ENCODE measurements at places on chromosomes 11 and 22. TPM values are rescaled to one million over a fixed set of nuclear protein-coding genes. Genes with fewer than 3 reads are reported as not detected.

The ANO1 gene
- polyA plus RNA-seq: 5.6 TPM

The HYOU1 gene
- polyA plus RNA-seq: 68.3 TPM

The DEUP1 gene
- polyA plus RNA-seq: 3.3 TPM

The ASPHD2 gene
- polyA plus RNA-seq: 0.55 TPM

The FTH1 gene
- polyA plus RNA-seq: 1,701 TPM

The ATG2A gene
- polyA plus RNA-seq: 25.1 TPM

The DSCAML1 gene
- 1.4 TPM for polyA plus RNA-seq

The SNAP29 gene
- 28.1 TPM for polyA plus RNA-seq

The CARD16 gene
- polyA plus RNA-seq: 18.6 TPM

The TSPO gene
- 78.6 TPM for polyA plus RNA-seq

The PTPRCAP gene
- polyA plus RNA-seq: 2.6 TPM

The EHF gene
- polyA plus RNA-seq: 10.8 TPM

The MMP8 gene
- polyA plus RNA-seq: 0.05 TPM

- DNase-seq: no peak
These were observed 36.0 kb downstream of the DEPDC5 start for GRCh38 chr22:31789803-31790202.

- DNase-seq: no peak
These were observed 43.6 kb downstream of the MRE11 start for GRCh38 chr11:94450048-94450447.

- DNase-seq: no peak
These were observed 10.4 kb upstream of the OR10V1 start for GRCh38 chr11:59724066-59724465.

DNA sequence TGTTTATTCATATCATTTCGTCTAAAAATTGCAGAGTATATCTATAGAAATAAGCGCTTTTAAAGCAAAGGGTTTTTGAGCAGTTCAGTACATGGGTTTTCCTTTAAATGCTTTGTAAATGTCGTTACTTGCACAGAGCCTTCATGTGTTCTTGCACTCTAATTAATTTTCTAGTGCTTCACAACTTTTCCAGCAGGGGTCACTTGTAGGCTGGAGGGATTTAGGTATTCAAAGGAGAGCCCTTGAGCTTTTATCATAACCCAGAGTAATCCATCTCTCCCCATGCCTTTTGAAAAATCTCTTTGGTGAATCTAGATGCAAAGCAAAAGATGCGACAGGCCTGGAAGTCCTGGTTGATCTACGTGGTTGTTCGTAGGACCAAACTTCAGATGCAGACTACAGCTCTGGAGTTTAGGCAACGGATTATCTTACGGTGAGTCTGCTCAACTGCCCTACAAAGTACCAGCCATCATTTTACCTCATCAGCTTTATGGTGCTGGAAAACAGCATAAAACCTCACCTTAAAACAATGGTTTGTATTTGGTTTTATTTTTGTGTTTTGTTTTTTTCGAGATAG, 60.4 kb downstream of the SFI1 start:
- no peak for DNase-seq

- no peak for DNase-seq
These were observed 163.2 kb upstream of the NARS2 start for GRCh38 chr11:78737891-78738290.

- no peak for DNase-seq
These were observed 98.7 kb downstream of the MPPED1 start for GRCh38 chr22:43510281-43511070.

GRCh38 chr11:133977067-133977677, 20.4 kb upstream of the IGSF9B start:
- DNase-seq: no peak

DNA sequence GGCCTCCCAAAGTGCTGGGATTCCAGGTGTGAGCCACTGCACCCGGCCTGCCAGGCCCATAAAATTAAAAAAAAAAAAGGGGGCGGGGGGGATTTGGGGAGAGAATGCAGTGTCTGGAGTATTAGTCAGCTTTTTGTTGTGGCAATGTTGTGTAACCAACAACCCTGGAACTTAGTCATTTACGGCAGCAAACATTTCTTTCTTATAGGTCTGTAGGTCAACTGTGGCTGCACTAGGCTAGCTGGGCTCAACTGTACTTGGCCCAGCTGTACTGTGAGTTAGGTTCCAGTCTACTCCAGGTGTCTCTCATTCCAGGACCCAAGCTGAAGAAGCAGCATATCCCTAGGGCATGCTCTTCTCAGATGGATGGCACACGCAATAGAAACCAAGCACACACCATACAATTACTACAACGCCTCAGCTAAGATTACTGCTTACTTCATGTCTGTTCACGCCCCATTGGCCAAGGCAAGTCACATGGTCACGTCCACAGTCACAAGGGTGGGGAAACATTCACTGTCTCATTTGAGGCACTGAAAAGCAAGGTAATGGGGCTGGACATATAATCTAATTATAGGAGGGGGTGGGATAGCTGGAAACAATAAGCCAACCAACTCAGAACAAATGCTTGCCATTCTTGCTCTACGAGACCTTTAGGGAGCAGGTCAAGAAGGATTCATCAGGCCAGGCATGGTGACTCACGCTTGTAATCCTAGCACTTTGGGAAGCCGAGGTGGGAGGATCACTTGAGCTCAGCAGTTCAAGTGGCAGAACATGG, 10.4 kb upstream of the SPINDOC start:
- no peak for DNase-seq

DNA sequence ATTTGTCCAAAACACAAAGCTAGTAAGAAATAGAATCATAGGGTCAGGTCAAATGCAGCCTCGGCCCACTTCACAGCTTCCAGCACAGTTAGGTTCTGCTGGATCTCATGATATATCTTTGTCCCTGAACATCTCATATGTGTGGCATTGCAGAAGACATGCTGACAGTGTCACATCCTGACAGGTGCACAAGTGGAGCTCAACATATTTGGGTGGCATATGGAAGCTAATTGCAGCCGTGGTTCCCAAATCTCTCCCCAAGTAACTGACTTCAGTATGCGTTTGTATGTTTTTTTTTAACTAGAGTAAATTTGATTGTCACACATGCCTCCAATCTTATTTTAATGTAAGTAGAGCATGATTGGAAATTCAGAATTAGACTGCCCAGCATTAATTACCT, 33.4 kb downstream of the NAV2 start:
- no peak for DNase-seq

GRCh38 chr11:129610125-129610524, 205.5 kb upstream of the TMEM45B start:
- no peak for DNase-seq

- DNase-seq: no peak
These were observed 249.9 kb downstream of the TTC28 start for GRCh38 chr22:28429711-28430110.

DNA sequence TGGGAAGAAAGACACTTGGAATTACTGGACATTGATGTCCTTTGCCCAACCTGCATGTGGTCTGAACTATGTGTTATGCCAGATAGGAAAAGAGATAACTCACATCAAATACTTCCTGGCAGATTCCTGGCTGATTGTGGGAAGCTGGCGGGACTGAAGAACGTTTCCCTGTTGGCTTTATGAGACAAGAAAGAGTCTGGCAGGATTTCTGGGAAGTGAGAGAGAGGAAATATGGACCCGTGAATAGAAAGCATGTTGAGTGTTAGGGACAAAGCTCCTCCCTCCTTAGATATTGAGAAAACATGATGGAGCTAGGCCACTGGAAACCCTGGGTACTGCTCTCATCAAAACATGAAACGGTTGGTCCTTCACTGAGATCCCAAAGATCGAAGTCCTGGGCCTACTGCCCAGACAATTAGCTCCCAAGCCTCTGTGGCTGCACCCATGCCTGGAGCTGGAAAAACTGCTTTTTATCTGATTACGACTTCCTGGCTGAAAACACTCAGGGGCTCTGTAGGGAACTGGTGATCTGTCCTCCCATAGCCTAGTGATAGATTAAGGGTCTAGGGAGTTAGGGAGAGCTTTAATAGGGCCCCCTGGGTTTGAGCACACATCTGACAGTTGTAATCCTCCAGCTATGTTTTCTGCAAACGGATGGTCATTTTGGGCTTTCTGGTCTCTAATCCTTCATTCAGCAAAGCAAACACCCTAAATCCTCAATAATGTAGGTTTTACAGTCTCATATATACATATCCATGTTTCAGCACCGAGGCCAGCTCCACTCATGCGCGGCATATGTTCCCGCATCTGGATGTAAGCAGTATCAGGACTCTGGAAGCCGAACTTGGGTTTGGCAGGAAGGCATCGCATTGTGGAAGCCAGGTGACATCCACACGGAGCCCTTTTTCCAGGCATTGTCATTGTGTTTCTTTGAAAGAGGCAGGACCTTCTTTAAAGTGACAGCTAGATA, 6.1 kb upstream of the B3GAT1 start:
- DNase-seq: peak; percentile 43

DNA sequence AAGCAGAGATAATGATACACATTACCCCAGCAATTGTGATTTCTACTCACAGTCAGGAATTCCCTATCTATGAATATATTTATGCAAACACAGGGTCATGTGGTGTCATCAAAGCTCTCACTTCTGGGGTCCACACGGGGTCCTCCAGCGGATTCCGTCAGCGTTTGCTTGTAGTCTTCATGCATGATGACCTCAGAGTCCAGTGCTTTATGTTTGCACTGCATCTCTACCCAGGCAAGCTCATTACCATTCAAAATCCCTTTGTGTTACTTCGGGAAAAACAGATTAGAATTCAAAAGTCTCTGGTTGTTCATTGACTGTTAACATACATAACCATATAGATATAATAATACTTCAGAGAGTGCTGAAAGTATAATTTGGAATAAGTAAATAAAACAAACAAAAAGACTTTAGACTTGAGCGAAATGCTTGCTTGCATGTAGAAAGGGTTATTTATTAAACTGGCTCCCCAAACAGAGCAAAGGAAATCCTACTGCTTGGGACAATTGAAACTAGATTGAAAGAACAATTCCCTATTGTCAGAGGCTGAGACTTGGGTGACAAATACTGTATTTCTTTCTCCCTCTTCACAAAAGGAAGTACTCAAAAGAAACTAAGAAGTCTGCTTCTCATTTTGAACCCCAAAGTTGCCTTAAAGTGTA, 423.1 kb downstream of the ETS1 start:
- no peak for DNase-seq

- no peak for DNase-seq
These were observed 3.5 kb upstream of the SLC22A6 start for GRCh38 chr11:62988276-62988675.

- DNase-seq: no peak
These were observed 114.1 kb upstream of the TBCEL start for GRCh38 chr11:120909676-120910416.

GRCh38 chr11:40027720-40028119, 1431.7 kb downstream of the LRRC4C start:
- no peak for DNase-seq

DNA sequence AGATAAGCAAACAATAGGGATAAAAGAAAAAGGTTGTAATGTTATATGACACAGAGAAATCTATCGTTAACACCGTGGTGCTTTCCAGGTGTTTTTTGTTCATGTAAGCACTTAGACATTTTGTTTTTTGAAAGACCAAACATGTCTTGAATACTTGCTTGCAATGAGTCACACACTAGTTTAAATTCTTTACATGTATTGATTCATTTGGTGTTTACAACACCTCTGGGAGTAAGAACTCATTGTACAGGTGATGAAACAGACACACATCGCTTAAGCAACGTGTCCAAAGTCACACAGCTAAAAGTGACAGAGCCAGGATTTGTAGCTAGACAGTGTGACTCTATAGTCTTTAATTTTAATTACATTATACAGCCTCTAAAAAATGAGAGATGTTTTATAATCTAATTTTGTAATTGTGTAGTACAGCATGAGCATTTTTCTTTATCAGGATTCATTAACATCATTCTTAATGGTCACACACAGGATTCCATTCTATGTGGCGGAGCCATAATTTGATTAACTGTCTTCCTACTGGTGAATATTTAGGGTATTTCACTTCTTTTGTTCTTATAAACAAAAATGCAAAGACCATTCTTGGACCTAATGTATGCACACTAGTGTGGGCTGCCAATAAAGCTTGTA, 148.8 kb downstream of the DBX1 start:
- DNase-seq: no peak

DNA sequence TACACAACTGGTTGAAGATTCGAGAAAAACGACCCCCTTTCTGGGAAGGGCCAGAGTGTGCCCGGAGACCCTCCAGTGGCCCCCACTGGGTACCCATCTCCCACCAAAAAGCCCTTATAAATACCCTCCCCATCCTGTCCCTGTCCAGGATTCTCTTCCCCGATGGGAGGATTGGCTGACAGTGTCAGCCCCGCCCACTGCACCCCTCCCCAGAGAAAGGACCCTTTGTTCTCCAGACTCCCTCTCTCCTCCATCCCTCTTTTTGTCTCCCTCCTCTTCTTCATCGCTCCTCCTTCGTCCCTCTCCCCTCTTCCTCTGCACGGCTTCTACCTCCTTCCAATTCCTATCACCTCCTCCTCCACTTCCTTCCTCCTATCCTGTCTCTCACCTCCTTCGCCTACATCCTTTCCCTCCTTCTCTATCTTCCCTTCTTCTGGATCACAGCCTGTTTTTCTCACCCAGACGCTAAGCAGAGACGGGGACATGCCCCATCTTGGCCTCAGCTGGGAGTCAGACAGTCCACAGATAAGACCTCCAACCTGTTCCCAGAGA, 13.3 kb upstream of the MEN1 start:
- no peak for DNase-seq

DNA sequence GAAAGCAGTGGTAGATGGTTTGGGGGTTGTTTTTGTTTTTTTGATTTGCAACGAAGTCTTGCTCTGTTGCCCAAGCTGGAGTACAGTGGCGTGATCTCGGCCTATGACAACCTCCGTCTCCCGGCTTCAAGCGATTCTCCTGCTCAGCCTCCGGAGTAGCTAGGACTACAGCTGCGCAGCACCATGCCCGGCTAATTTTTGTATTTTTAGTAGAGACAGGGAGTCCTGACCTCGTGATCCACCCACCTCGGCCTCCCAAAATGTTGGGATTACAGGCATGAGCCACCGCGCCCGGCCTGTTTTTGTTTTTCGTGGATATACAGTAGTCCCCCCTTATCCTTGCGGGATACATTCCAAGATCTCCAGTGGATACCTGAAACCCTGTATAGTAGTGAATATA, 6.6 kb downstream of the EP300 start:
- DNase-seq: no peak

DNA sequence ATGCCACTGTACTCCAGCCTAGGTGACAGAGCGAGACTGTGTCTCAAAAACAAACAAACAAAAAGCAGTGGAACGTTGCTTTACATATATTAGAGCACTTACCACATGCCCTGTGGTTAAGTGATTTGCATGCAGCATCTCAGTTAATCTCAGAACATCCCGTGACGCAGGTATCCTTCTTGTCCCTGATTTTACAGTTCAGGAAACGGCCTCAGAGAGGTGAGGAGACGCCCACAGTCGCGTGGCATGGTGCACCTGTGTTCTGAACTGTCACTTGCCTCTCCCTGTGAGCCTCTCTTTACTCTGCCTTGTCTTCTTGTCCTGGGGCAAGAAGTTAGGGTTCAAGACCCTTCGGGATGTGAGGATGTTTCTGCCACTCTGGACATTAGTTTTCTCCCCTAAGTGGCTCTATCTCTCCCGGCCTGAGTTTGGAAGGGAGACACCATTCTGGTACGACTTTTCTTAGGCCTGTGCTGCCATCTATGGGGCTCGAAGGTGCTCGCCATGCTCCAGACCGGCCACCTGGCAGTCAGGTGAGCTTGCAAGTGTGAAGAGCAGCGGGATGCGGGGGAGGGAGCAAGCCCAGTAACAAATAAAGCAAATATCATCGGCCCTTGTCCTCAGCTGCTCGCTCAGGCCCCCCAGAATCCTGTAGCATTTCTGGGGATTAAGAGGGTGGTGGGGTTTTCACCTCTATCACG, 25.6 kb downstream of the YWHAH start:
- DNase-seq: peak; percentile 49

- DNase-seq: no peak
These were observed 269.6 kb downstream of the MN1 start for GRCh38 chr22:27531782-27532530.

Data from right lung (tissue), 10 donors.